ENCODE measurements at places on chromosomes 12 and 14.

- DNase-seq, result no peak
Observed at GRCh38 chr14:101854366-101854765, 92.9 kb downstream of the PPP2R5C start.

DNA sequence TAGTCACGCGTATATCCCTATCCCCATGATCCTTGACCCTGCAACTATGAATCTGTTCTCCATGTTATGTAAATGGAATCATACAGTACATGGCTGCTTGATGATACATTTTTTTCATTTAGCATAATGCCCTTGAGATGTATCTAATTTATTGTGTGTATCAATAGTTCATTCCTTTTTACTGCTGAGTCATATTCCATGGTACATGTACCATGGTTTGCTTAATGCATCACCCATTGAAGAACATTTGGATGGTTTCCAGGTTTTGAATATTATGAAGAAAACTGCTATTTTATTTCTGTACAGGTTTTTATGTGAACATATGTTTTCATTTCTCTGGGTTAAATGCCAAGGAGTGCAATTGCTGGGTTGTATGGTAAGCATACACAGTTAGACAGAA lies 4.0 kb upstream of the RNASE10 start:
- DNase-seq, result no peak

DNA sequence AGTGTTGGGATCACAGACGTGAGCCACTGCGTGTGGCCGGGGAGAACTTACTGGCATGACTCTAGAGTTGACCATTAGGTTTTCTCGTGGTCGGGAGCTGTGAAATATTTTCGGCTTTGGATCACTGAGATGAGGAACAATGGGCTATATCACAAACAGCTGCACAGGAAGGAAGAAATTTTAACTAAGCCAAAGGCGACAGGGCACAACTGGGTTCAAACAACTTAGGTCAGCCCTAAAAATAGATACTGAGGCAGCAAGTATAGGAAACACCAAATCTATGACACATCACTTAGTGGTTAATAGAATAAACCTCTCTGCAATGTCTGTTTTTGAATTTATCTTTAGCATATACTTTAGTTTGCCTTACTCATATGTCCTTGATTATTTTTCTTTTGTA lies 162.9 kb downstream of the LRIG3 start:
- DNase-seq, result peak; percentile 12

DNA sequence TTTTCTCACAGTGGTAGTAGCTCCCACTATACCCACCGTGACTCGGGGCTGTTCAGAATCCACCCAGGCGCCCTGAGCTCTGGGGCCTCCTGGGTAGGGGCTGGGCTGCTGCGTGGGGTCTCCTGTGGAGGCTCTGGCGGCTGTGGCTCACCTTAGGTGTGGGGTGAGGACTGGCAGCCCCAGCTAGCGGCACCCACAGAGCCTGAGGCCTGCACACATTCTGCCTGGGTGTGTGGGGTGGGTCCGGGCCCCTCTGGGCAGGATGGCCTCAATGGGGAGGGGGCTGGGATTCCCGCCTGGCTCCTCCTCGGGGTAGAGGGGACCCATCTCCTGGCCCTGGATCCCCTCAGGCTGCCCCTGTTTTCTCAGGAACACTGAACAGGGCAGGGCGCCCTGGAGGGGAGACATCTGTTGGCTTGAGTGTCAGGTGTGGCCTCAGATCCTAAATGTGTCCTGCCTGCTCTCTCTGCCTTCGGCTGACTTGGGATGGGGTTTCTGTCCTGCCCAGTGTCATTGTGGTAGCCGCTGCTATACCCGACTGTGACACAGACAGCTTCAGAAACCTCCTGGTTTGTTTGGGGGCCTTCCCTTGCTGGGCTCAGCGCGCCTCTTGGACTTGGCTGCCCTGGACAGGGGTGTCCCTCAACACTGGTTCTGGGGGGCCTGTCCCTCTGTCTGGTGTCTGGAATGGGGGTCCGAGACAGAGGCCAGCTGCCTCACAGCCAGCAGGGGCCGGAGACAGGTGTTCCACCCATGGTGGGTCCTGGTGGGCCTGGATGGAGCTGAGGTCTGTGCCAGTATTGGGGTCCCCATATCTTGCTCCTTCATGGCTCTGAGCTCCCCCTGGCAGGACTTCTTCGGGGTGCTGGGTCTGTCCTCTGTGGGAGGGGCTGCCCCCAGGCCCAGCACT lies 354.9 kb downstream of the TMEM121 start:
- no peak for DNase-seq

DNA sequence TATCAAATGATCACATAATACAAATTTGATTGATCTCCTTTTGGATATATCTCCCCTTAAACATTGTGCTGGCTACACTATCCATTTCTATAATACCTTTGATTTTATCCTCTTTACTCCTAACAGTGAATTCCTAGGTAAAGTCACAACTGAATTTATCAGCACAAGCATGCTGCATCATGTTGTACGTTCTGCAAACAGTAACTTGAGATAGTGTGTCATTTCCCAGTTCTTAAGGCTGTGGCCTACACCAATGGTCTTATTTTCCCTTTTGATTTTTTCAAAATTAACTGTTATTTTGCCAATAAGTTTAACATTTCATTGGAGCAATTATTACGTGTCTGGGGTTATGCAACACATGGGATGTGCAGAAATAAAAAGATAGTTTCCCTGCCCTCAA lies 24.8 kb downstream of the PRKCH start:
- DNase-seq, result no peak

GRCh38 chr12:51473947-51474346 lies 49.3 kb downstream of the SLC4A8 start:
- no peak for DNase-seq

- no peak for DNase-seq
Observed at GRCh38 chr12:3897371-3897971, 24.3 kb upstream of the PARP11 start.

DNA sequence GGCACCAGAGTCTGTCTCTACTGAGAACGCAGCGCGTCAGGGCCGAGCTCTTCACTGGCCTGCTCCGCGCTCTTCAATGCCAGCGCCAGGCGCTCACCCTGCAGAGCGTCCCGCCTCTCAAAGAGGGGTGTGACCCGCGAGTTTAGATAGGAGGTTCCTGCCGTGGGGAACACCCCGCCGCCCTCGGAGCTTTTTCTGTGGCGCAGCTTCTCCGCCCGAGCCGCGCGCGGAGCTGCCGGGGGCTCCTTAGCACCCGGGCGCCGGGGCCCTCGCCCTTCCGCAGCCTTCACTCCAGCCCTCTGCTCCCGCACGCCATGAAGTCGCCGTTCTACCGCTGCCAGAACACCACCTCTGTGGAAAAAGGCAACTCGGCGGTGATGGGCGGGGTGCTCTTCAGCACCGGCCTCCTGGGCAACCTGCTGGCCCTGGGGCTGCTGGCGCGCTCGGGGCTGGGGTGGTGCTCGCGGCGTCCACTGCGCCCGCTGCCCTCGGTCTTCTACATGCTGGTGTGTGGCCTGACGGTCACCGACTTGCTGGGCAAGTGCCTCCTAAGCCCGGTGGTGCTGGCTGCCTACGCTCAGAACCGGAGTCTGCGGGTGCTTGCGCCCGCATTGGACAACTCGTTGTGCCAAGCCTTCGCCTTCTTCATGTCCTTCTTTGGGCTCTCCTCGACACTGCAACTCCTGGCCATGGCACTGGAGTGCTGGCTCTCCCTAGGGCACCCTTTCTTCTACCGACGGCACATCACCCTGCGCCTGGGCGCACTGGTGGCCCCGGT lies at the start of gene PTGDR:
TSS of gene PTGDR (plus strand) at position 198 of the 778 bp plus-strand sequence. CDS start at position 315, 117 bp downstream.
- DNase-seq, result no peak

DNA sequence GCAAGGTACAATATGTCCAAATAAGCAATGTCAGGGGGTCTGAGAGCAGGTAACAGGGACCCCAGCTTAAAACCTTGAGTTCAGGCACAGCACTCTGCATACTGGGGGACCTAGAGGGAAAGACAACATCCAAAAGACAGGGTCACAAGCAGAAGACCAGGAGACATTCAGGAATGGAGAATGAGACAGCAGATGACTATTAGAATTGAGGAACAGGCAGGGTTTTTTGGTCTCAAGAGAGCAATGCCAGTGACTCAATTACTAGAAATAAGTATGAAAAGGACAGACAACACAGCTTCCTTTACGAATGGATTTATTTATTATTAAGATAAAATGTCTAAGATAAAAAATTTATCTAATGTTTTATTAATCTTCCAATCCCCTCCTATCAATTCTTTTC lies 223.0 kb downstream of the PTPRO start:
- no peak for DNase-seq

GRCh38 chr12:103758310-103759089 lies 82.5 kb downstream of the NT5DC3 start:
- DNase-seq, result no peak

- DNase-seq, result no peak
Observed at GRCh38 chr14:64844272-64844671, 35.4 kb downstream of the SPTB start.

DNA sequence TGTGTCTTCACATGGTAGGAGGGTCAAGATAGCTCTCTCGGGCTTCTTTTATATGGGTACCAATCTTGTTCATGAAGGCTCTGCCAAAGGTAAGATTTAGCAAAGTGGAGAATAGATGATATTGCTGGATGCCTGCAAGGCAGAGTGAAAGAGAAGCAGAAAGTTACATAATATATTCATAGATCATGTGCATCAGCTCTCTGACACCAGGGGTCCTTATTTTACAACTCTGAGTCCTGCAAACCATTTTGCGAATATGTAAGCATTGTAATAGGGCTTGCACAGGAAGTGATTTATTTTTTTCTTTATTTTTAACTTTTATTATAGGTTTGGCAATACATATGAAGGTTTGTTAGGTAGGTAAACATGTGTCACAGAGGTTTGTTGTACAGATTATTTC lies 31.8 kb downstream of the CRADD start:
- DNase-seq, result no peak

GRCh38 chr14:65103150-65103760 lies 938 bp upstream of the MAX start:
- DNase-seq, result peak; percentile 46

- DNase-seq, result no peak
Observed at GRCh38 chr12:53190108-53190729, 9.5 kb upstream of the CSAD start.
